ENCODE measurements at places on chromosomes 5 and 9. TPM values are rescaled to one million over a fixed set of nuclear protein-coding genes. Genes with fewer than 3 reads are reported as not detected.

- no peak for DNase-seq
- no peak overlapping the region for H3K4me3 ChIP-seq
- H3K36me3 ChIP-seq = no peaks in the 10 kb centered on the region
- H3K27me3 ChIP-seq = no peaks in the 10 kb centered on the region
Observed at GRCh38 chr5:83586874-83587776, 115.6 kb downstream of the VCAN start.

- H3K4me3 ChIP-seq = no peak overlapping the region
- H3K36me3 ChIP-seq = peaks cover 70% of the 10 kb centered on the region
- H3K27ac ChIP-seq = no peak overlapping the region
- H3K4me1 ChIP-seq = no peaks in the 10 kb centered on the region
- no peaks in the 10 kb centered on the region for H3K27me3 ChIP-seq
- DNase-seq = no peak
Observed at GRCh38 chr9:120568816-120569215, 11.2 kb downstream of the CDK5RAP2 start.

DNA sequence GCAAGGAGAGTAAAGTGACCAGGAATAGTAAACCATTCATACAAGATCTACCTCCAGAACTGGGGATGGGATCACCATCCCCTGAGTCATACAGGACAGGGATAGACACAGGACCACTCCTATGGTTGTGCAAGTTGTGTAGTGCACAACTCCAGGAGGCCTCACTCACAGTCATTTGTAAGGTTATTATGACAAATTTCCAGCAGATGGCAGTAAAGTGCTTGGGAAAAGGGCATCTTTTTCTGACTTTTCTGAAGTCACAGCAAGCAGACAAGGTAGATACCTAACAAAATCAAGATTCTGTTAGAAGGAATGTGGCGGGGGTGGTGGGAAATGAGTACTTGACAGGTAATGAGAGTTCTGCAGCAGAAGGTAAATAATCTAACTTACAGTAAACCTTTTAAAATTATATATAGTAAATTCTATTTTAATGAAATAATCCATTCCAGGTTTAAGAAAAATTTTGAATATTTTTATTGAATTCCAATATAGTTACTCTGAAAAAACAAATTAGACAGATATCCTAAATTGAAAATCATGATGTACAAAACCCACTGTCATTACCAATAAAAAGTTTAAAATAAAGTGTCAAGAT is 16.7 kb upstream of the KIF27 start:
- no peaks in the 10 kb centered on the region for H3K27me3 ChIP-seq
- DNase-seq = peak; percentile 47
- no peak overlapping the region for H3K27ac ChIP-seq
- H3K36me3 ChIP-seq = no peaks in the 10 kb centered on the region
- H3K4me1 ChIP-seq = no peaks in the 10 kb centered on the region

Gene B4GALT1
- total RNA-seq = 18.2 TPM

Gene SPAG8
- total RNA-seq = 0.37 TPM

All from H1 (cell line).